Calu3 (cell line): ENCODE measurements at places on chromosomes 2 and 18. TPM values are rescaled to one million over a fixed set of nuclear protein-coding genes. Genes with fewer than 3 reads are reported as not detected.

GRCh38 chr2:47521666-47522285 lies 118.8 kb downstream of the MSH2 start:
- no peak overlapping the region for H3K27ac ChIP-seq
- no peak for DNase-seq
- H3K4me1 ChIP-seq = no peaks in the 10 kb centered on the region
- no peak overlapping the region for H3K4me3 ChIP-seq

DNA sequence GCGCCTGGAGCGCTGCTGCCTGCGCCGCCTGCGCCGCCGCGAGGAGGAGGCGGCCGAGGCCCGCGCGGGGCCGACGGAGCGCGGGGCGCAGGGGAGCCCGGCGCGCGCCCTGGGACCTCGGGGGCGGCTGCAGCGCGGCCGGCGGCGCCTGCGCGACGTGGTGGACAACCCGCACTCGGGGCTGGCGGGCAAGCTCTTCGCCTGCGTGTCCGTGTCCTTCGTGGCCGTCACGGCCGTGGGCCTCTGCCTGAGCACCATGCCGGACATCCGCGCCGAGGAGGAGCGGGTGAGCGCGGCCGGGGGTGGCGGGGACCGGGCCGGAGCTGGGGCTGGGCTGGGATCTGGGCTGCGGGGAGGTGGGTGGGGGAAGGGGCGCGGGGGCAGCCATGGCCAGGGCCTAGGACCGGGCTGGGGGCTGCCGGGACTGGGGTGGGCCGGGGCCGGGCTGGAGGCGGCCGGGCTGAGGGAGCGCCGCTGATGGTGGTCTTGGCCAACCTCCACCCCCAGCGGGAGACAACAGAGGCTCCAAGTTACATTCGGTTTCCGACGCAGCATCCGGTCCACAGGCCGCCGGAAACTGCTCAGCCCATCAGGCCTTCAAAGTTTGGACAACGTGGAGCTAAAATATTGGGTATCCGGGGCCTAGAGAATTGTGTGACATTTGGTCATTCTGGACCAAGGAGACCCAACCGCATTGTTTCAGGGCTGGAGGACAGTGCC lies 66.4 kb downstream of the KCNG2 start:
- no peaks in the 10 kb centered on the region for H3K4me1 ChIP-seq
- H3K4me3 ChIP-seq = no peak overlapping the region
- no peaks in the 10 kb centered on the region for H3K36me3 ChIP-seq

DNA sequence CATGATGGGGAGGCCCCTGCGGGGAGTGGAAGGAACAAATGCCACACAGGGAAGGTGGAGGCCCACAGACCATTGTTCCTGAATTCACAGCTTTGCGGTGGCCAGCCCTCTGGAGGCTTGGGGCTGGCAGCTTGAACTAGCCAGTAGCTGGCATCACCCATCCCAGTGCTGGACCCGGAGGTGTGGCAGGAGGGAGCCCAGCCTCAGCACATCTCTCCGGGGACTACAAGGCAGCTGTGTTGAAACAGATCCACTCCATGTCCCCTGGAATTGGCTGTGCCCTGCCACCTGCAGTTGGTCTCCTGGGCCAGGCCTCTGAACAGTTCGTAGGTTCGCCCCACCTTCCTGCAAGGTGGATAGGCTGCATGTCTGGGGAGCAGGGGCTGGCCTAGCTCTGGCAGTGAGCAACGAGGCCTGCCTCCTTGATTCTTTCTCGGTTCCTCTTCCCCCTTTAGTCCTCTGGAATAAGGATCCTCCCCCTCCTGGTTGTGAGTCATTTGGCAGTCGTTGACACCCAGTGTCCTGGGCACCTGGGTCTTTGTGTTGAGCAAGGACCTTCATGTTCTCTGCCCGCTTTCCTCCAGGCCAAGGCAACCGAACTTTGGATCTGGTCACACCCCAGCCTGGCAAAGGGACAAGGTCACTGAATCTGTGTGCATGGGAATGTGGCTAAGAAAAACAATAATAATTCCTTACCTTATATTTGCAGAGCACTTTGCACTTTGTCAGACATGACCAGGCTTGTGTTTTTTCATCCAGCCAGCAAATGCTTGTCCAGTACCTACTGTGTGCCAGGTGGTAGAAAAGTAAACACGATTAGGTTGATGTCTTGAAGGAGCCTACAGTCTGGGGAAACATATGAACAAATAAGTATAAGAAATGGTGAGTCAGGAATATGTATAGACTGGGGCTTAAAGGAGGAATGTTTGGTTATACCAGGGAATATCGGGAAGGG lies 55.0 kb upstream of the MCFD2 start:
- H3K36me3 ChIP-seq = peaks cover 21% of the 10 kb centered on the region
- H3K4me1 ChIP-seq = peaks cover 37% of the 10 kb centered on the region
- DNase-seq = peak; percentile 71
- no peak overlapping the region for H3K4me3 ChIP-seq
- no peaks in the 10 kb centered on the region for H3K27me3 ChIP-seq

The STARD7 gene
- total RNA-seq = 119 and 123 TPM in 2 replicates

DNA sequence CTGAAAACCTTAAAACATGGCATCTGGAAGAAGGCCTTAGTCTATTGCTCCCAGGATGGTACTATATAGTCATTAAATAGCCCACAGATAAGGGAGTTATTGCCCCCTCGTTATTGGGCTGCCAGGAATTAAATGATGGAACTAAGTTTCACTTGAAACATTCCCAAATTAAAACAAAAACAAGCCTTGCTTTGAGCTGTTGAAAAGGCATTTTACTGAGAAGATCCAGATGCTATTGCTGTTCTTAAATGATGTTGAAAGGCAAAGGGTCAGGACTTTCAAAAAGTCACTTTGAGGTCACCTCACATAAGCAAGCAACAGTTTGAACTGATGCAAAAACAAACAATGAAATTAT lies 2.0 kb upstream of the AMMECR1L start:
- peaks cover 32% of the 10 kb centered on the region for H3K36me3 ChIP-seq
- DNase-seq = no peak
- H3K27ac ChIP-seq = no peak overlapping the region
- no peaks in the 10 kb centered on the region for H3K27me3 ChIP-seq

GRCh38 chr2:16461672-16462071 lies 204.0 kb downstream of the CYRIA start:
- H3K4me3 ChIP-seq = no peak overlapping the region
- H3K27me3 ChIP-seq = peaks cover 12% of the 10 kb centered on the region
- H3K36me3 ChIP-seq = no peaks in the 10 kb centered on the region

- no peaks in the 10 kb centered on the region for H3K27me3 ChIP-seq
- H3K4me1 ChIP-seq = peaks cover 34% of the 10 kb centered on the region
- DNase-seq = no peak
- no peak overlapping the region for H3K27ac ChIP-seq
Measured at GRCh38 chr2:119682578-119682977, 3.6 kb downstream of the TMEM177 start.

DNA sequence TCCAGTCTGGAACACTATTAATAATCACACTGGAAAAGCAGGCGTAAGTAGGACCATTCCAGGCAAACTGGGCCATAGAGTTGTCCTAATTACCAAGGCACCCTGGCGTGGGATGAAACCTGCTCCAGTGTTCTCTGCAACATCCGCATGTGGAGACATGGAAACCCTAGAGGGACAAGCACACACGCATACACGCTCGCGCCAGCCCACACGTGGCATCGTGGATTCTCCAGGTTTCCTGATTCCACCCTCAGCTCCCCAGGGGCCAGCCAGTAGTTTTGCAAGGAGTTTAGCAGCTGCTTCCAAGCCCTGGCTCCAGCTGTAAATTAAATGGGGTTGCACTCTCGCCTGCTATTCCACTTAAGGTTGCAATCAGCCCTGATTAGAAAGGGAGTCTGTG lies 127.7 kb downstream of the DYSF start:
- H3K27me3 ChIP-seq = peaks cover 50% of the 10 kb centered on the region
- no peaks in the 10 kb centered on the region for H3K36me3 ChIP-seq
- no peaks in the 10 kb centered on the region for H3K4me1 ChIP-seq
- H3K4me3 ChIP-seq = no peak overlapping the region

DNA sequence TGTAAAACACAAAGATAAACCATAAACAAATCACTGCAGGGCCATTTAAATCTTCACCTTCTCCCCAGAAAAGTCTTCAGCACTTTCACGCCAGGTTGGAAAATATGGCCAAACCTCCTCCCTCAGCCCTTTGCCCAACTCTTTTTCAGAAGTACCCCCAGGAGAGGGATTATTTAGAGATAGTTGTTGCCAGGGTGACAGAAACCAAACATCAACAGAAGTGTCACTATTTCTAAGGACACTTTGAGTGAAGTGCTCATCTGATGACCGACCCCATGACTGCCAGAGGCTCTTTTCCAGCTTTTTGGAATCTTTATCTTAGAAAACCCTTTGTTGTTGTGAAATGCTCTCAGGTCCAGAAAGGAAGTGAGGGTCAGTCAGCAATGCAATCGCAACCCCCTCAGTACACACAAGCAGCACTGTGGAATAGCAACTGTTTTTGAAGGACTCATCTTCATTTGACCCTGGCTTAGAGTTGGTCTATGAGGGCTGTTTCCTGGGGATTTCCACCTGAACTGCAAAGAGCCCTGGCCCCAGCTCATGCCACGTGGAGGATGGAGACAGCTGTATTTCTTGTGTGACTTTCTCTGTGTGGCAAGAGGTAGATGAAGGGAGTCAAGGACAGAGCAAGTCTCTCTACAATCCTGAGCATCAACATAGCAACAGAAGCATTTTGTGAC lies 114.0 kb upstream of the STON1 start:
- no peak overlapping the region for H3K4me3 ChIP-seq
- no peaks in the 10 kb centered on the region for H3K27me3 ChIP-seq
- H3K27ac ChIP-seq = no peak overlapping the region
- H3K36me3 ChIP-seq = no peaks in the 10 kb centered on the region
- H3K4me1 ChIP-seq = no peaks in the 10 kb centered on the region

The PDCD1 gene
- not detected in 2 replicates for total RNA-seq

DNA sequence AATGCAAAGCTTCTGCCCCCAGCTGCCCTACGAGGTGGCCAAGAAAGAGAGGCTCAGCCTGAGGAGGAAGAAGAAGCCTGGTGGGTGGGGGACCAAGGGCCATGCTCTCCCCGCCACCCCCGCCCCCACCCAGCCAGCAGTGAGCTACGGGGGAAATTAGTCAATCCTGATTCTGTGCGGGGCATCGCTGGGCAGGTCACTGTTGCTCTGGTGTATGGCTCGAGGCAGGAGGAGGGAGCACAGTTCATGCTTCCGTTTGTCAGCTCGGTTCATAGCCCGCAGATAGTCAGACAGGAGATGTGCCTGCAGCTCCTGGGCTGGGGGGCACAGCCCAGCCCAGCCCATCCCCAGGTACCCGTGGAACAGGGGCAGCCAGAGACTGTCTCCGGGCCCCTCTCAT lies 17.1 kb downstream of the RAMP1 start:
- H3K27me3 ChIP-seq = no peaks in the 10 kb centered on the region
- H3K27ac ChIP-seq = no peak overlapping the region
- H3K4me3 ChIP-seq = no peak overlapping the region
- DNase-seq = no peak

GRCh38 chr2:2704428-2705090 lies 373.5 kb upstream of the MYT1L start:
- no peak for DNase-seq
- H3K4me1 ChIP-seq = no peaks in the 10 kb centered on the region
- H3K4me3 ChIP-seq = no peak overlapping the region
- no peaks in the 10 kb centered on the region for H3K36me3 ChIP-seq
